ENCODE measurements at places on chromosomes 6 and 20. TPM values are rescaled to one million over a fixed set of nuclear protein-coding genes. Genes with fewer than 3 reads are reported as not detected.

The RFX6 gene
- not detected for total RNA-seq

The CCHCR1 gene
- total RNA-seq: 105 TPM

The EYA4 gene
- total RNA-seq: 38.8 TPM

The FNDC1 gene
- 0.17 TPM for total RNA-seq

The NKAPL gene
- not detected for total RNA-seq

The KDM1B gene
- 11.3 TPM for total RNA-seq

The APOM gene
- 2.6 TPM for total RNA-seq

The TINAG gene
- total RNA-seq: 17.4 TPM

The THEMIS gene
- not detected for total RNA-seq

GRCh38 chr20:6735942-6736845 is 31.3 kb upstream of the BMP2 start:
- H3K27me3 ChIP-seq: no peaks in the 10 kb centered on the region
- no peaks in the 10 kb centered on the region for H3K36me3 ChIP-seq
- no peak for DNase-seq
- peaks cover 32% of the 10 kb centered on the region for H3K4me1 ChIP-seq
- H3K27ac ChIP-seq: no peak overlapping the region
- peak overlapping the region; percentile 0 for H3K4me3 ChIP-seq

- no peaks in the 10 kb centered on the region for H3K36me3 ChIP-seq
- no peak overlapping the region for H3K4me3 ChIP-seq
- H3K27ac ChIP-seq: no peak overlapping the region
Measured at GRCh38 chr20:50996901-50997865, 25.7 kb downstream of the KCNG1 start.

DNA sequence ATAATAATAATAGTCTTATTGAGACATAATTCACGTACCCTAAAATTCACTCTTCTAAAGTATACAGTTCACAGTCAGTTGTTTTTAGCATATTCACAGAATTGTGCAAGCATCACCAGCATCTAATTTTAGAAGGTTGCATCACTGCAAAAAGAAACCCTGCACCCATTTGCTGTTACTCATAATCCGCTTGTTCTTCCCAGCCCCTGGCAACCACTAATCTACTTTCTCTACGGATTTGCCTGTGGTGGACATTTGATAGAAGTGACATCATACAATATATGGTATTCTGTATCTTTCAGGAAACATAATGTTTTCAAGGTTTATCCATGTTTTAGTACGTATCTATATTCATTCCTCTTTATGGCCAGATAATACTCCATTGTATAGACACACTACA is 41.5 kb upstream of the FAM184A start:
- H3K4me3 ChIP-seq: no peak overlapping the region
- H3K27ac ChIP-seq: no peak overlapping the region
- no peak for DNase-seq
- H3K27me3 ChIP-seq: peaks cover 9% of the 10 kb centered on the region
- no peaks in the 10 kb centered on the region for H3K4me1 ChIP-seq

DNA sequence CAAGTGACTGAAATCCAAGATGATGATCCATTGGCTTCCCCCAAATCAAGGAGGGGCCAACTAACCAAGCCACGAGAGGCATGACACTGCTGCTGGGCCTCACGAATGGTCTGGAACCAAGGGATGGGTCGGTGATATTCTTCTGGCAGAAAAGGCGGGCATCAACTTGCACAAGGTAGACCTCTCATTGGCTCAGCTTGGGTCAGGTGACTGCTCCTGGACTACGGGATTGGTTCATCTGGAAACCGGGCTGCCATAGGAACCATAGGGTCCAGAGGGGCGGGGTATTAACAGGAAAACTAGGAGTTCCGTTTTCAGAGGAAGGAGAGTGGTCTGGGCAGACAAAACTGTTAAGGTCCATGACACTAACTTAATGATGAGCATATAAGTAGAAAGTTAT is 100.9 kb downstream of the TFAP2C start:
- peaks cover 22% of the 10 kb centered on the region for H3K27me3 ChIP-seq
- no peaks in the 10 kb centered on the region for H3K36me3 ChIP-seq
- no peak overlapping the region for H3K27ac ChIP-seq
- no peak for DNase-seq

Data from Calu3 (cell line).